ENCODE measurements at places on chromosomes 16 and 17. TPM values are rescaled to one million over a fixed set of nuclear protein-coding genes. Genes with fewer than 3 reads are reported as not detected.

Gene PITPNM3
- 7.1 TPM for total RNA-seq

Gene PPY
- total RNA-seq, result not detected

Gene MYL11
- not detected for total RNA-seq

Gene SERPINF2
- total RNA-seq, result 0.11 TPM

Gene GDE1
- total RNA-seq, result 76.9 TPM

Gene PIRT
- total RNA-seq, result not detected

Gene DHRS7C
- not detected for total RNA-seq

Gene CDC6
- total RNA-seq, result 14.0 TPM
